Right atrium auricular region (tissue), 2 donors: ENCODE measurements at places on chromosomes 1 and 21.

DNA sequence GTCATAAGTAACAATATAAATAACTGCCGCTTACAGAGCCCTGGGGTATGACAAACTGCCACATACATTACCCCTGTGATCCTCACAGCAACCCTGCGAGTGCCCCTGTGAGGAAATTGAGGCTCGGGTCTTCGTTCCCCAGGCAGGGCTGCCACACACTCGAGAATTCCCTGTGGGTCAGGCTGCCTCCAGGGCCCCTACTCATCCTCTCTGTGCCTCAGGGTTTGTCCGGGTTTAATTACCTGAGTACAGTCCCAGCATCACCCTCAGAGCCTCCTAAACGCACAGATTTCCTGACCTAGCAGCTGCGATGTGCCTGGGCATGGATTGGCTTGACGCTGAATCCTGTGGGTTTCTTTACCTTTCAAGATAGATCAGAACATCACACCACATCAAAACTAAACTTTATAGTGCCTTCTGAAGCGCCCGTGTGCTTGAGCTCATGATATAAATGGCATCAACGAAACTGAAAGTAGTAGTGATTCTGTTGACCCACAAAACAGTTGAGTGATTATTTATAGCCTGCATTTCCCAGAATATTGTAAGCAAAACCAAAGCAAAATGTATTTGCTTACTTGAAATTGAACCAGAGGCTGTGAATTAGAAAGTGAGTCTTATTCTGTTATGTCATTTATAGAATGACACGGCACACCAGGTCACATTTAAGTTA lies 14.0 kb downstream of the SLC37A1 start:
- DNase-seq, result no peak

GRCh38 chr1:200665861-200666260 lies 3.8 kb downstream of the DDX59 start:
- DNase-seq, result no peak

DNA sequence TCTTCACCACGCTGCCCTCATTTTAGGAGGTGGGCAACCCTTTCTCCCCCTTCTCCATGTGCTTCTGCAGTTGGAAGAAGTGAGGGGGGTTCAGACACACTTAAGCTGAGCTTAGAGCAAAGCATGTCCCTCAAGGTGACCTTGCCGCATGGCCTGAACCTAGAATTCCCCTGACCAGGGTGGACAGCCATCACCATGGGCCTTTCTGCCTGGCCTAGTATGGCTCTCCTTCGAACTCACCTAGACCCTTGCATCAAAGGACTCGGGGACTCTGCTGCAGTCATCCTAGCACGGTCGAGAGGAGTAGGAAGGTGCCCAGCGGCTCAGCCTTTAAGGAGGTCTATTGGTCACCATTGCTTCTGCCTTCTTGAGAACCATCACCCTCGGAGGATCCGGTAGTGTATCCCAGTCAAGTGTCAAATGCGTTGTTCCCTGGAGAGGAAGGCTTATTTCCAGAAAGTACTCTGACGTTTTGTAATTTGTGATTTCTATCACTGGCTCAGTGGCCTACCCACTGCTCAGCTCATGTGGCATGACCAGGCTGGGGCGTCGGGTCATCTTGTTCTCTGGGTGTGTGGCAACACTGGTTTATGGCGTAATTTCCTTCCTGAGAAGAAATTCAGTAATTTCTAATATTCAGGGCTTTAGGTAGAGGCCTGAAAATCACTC lies at the start of gene KCNE1:
TSS of gene KCNE1 (minus strand) at position 424 of the 669 bp plus-strand sequence. CDS start 62,576 bp downstream, outside the sequence.
- DNase-seq, result peak; percentile 71

- no peak for DNase-seq
Observed at GRCh38 chr1:84973498-84974334, 23.2 kb downstream of the MCOLN2 start.

- no peak for DNase-seq
Observed at GRCh38 chr1:89519779-89520358, 4.8 kb upstream of the LRRC8B start.

GRCh38 chr1:162236201-162236600 lies 140.5 kb downstream of the SPATA46 start:
- no peak for DNase-seq

DNA sequence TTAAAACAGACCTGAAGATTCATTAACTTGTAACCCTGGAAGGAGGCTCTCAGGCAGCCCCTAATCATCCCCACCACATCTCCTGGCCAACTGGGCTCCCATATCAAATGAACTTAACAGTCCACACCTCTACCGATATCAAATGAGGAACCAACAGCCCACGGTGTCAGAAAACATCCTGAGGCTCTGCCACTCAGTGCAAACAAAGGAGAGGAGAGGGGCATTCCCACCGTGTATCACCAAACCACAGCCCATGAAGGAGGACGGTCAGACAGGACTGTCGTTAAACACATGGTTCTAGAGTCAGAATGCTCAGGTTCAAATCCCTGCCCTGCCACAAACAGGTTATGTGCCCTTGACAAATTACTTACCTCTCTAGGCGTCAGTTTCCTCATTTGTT lies 52.5 kb downstream of the ERI3 start:
- no peak for DNase-seq

DNA sequence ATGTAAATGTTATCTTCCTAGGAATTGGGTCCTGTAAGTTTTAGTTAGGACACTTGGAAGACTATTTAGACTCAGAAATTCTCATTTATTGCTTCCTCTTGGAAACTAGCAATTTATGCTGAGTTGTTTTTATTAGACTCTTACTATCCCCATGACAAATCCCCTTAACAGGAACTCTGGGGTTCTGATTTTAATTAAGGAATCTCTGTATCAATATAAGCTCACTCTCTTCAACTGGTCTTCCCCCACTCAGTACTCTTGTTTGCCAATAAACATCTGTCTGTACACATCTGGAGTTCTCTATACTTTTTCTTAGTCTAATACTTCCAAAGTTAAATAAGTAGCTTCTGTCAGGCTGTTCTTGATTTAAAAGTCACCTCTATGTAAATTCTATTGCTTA lies 64.1 kb upstream of the TBX15 start:
- DNase-seq, result no peak

- DNase-seq, result no peak
Observed at GRCh38 chr1:160682983-160683865, 28.4 kb downstream of the CD48 start.

GRCh38 chr1:163604321-163604720 lies 282.6 kb downstream of the NUF2 start:
- DNase-seq, result no peak

DNA sequence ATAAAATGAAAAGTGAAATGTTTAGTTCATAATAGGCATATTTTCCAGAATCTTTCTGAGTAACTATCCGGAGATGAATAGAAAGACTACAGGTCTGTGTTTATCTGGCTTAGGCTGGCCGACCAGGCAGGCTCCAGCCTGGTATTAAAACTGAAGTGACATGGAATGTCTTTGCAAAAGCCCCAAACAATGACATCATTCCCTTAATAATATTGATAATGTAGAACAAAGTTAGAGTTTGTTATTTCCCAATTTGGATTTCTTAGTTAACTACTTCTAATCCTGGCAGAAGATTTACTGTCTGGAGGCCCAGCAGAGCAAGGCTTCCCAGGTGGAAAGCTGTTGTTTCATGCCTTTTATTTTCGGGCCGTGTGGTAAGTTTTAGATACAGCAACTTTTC lies 207.7 kb downstream of the GREM2 start:
- no peak for DNase-seq

GRCh38 chr1:9755441-9755995 lies 68.2 kb downstream of the CLSTN1 start:
- DNase-seq, result no peak

DNA sequence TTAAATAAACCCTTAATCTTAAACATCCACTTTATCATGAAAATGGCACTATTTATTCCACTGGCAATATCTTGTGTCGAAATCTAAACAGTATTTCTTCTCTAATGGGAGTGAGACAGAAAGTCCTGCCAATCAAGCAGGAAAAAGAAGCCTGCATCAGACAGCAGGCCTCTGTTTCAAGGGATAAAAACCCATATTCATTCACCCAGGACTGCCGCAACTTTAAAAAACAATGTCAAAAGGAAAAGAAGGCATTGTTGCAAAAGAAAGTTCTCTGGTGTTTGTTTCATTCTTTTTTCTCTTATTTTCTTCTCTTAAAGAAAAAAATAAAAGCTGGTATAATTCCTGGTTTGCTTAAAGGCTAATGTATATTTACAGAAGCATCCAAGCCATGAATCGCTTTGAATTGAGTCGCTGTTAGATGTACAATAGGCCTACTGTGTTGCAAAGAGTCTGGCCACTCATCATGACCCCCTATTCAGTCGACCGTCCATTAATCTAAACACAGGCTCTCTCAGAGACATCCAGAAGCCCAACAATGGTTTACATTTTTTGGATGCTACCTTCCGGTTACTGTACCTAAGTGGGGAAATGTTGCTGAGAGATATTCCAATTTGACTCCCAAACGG lies 48.7 kb upstream of the ZC3H11B start:
- DNase-seq, result no peak

GRCh38 chr1:106944721-106945120 lies 111.8 kb upstream of the PRMT6 start:
- no peak for DNase-seq

DNA sequence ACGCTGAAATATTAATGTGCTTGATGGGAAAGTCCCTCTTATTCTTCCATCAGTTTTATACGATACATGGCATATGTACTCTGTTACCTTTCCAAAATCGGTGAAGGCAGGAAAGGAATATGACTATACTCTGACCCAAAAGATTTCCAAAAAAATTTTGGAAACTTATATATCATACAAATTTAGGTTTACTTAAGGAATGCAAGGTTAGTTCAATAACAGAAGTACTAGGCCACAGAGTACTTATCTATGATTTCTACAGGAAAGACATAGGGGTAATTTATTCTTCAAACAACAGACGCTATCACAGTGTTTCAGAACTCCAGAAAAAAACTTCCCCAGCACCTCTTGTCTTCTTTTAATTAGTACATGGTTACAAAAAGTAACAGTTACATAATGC lies 84.8 kb downstream of the COP1 start:
- no peak for DNase-seq

- no peak for DNase-seq
Observed at GRCh38 chr1:114144016-114144415, 9.7 kb downstream of the SYT6 start.

GRCh38 chr1:54052431-54052933 lies 522 bp downstream of the TMEM59 start:
- no peak for DNase-seq

DNA sequence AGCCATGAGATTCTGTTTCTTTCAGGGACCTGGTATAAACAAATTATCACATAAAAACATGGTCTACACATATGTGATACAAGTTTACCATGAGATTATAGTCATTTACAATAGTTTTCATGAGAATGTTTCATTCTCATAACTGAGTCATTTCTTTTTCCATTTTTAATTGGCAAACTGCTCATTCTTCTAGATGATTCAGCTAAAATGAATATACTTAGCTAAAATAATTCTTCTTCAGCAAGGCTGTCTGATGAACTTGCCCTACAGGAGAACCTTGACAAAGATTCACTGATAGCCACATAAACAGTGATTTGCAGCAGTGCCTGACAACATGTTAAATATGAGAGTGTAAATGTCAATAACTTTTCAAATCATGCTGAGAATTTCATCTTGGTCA lies 253.2 kb downstream of the FMN2 start:
- DNase-seq, result no peak
